ENCODE measurements at places on chromosomes 2 and 18. TPM values are rescaled to one million over a fixed set of nuclear protein-coding genes. Genes with fewer than 3 reads are reported as not detected.

FSHR gene
- total RNA-seq, result not detected

B3GNT7 gene
- total RNA-seq, result 1.4 TPM

CCDC178 gene
- 0.99 TPM for total RNA-seq

LAMA3 gene
- total RNA-seq, result 60.6 TPM

MAIP1 gene
- 12.8 TPM for total RNA-seq

KLHL30 gene
- total RNA-seq, result 3.3 TPM

CRYGC gene
- not detected for total RNA-seq

CD226 gene
- total RNA-seq, result 1.4 TPM

AQP12A gene
- total RNA-seq, result not detected

PPP1R1C gene
- total RNA-seq, result 0.59 TPM

MROH2A gene
- total RNA-seq, result 0.49 TPM

ALPI gene
- not detected for total RNA-seq

TRAK2 gene
- total RNA-seq, result 32.5 TPM

TNFRSF11A gene
- 3.0 TPM for total RNA-seq

SERPINB10 gene
- total RNA-seq, result 3.9 TPM

ACADL gene
- 3.6 TPM for total RNA-seq

GKN2 gene
- not detected for total RNA-seq

SRD5A2 gene
- not detected for total RNA-seq

All from skin of body (tissue), 3 donors.